ENCODE measurements at places on chromosomes 5 and 9.

DNA sequence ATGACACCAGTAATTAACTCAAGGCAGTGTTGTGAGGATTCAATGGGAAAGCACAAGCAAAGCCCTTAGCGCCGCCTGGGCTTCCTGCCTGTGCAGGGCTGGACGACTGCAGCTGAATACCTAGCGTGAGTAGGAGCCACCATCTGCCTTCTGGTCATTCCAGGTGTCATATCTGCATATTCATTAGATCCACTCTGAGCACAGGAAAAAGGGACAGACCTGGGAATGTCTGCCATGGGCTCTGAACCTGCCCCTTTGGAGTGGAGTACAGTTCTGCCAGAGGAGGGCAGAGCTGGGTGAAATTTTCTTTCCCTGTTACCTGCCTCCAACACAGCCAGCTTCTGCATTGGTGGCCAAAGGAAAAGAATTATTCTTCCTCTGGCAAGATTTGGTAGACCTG, 298.8 kb downstream of the NSG2 start:
- DNase-seq, result no peak

DNA sequence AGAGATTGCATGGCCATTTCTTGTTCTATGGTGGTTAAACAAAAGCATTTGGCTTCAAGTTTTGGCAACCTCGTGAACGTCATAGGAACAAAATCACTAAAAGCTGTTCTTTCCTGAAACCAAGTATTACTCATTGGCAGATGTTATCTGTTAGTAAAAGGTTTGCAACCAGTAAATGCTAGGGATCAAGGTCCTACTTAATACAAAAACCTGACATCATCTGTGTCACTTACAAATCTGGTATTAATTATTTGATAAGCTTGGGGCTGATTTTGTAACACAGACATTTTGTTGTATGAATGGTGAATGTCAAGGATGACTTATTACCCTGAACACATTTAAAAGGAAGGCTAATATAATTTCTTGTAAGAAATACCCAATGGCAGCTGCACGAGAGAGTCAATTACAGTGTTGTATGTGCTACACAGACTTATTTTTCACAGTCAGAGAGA, 486.4 kb upstream of the ZNF608 start:
- DNase-seq, result no peak

- no peak for DNase-seq
Observed at GRCh38 chr5:36878392-36879082, 2.0 kb downstream of the NIPBL start.

DNA sequence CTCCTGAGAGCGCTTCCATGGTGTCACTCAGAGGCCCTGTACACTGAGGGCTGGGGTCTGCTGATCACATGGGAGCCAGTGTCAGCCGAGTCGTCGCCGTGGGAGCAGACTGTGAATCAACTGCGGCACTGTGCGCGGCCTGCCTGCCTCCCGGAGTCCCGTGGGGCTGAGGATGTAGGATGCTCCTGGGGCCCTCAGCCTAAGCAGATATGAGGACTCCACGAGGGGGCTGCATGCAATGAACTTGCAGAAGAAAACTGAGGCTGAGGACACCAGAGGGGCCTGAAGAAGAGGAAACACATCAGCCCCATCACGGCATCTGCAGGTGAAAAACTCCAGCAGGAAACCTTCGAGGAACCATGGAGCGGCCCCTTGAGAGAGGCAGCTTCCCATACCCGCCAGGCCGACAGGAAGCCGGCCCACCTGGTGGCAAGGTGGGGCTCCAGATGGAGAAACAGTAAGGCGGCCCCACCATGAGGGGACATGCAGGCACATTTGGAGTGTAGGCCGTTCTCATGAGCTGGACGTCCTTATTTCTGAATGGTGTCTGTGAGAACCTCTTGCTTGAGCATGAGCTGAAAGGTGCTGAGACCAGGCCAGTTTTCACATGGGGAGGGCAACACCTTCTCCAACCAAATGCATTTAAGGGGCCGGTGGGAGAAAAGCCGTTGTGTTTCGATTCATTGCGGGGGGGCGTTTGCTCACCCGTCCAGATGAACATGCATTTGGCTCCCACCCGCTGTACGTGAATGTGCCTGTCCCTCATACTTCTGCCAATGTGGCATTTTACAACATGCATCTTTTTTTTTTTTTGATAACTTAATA, 35.2 kb upstream of the ADAMTS2 start:
- no peak for DNase-seq

- no peak for DNase-seq
Observed at GRCh38 chr5:168654211-168654721, 75.1 kb upstream of the PANK3 start.

- no peak for DNase-seq
Observed at GRCh38 chr9:7185612-7186011, 427.8 kb downstream of the KDM4C start.

DNA sequence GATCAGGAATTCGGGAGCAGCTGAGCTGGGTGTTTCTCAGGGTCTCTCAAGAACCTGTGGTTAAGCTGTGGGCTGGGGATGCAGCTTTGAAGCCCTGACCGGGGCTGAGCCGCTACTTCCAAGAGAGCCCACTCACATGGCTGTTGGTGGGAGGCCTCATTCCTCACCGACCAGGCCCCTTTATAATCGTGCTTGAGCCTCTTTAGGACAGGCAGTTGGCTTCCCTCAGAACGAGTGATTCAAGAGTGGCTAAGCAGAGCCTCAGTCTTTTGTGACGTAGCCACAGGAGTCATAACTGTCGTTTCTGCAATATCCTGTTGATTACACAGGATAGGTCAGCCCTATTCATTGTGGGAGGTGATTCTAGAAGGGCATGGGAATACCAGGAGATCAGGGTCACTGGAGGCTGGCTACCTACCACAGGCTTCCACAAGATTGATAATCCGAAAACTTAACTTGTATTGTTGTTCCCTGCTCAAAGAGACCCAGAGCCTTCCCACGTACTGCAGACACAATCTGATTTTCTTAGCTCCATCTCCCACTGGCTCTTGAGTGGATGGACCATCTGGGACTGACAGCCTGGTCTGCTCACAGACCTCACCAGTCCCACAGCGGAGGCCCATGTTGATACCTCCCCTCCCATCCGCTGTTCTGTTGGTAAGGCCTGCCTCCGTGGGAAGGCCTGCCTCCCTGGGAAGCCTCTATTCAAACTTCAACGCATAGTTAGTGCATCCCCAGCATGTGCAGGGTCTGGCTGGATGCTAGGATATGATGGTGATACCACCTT, 3.0 kb upstream of the ERGIC1 start:
- no peak for DNase-seq

DNA sequence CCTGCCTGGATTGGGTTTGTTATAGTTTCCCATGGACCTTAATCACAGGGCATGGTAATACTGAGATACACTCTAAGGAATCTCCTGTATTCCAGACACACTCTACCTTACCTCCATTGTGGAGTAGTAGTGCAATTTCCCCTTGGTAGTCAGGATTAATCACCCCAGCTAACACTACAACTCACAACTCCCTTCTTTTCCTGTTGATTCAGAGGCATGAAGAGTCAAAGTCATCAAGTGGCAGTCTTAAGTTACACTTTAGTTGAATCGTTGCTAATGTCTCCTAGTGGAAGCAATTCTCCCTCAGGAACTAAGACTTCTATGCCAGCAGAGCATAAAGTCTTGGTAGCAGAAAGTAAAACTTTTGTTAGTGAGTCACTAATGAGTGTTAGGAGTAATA, 122.7 kb upstream of the APC start:
- no peak for DNase-seq

GRCh38 chr9:89562186-89562814, 42.5 kb upstream of the GADD45G start:
- no peak for DNase-seq
